ENCODE measurements at places on chromosomes 12 and 14.

- DNase-seq: no peak
Observed at GRCh38 chr12:65537978-65538377, 259.5 kb downstream of the MSRB3 start.

GRCh38 chr12:129564768-129565167 lies 339.1 kb downstream of the TMEM132D start:
- DNase-seq: no peak

DNA sequence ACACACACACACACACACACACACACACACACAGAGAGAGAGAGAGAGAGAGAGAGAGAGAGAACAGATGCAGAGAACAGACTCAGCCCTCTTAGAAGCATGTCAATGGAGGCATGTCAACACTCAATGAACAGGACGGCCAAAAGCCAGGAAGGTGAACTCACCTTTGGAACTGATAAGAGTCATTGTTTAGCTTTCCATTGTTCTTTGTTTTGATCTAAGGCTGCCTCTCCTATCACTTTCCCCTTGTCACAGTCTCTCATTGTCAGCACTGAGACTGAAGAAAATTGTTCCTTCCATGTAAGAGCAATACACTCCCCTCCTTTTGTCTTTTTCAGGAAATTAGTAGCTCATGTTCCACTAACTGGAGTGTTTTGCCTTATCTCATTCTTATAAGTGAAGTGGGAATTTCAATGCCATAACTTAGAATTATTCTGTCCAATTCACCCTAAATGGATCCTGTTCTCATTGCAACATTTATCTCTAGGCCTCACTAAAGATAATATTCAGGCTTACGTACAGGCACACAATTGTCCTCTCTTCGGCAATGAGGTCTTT lies 218.0 kb downstream of the DUSP6 start:
- DNase-seq: no peak

- no peak for DNase-seq
Observed at GRCh38 chr14:74491956-74492775, 939 bp downstream of the NPC2 start.

GRCh38 chr12:31440586-31440985 lies 114.6 kb upstream of the SINHCAF start:
- DNase-seq: no peak

DNA sequence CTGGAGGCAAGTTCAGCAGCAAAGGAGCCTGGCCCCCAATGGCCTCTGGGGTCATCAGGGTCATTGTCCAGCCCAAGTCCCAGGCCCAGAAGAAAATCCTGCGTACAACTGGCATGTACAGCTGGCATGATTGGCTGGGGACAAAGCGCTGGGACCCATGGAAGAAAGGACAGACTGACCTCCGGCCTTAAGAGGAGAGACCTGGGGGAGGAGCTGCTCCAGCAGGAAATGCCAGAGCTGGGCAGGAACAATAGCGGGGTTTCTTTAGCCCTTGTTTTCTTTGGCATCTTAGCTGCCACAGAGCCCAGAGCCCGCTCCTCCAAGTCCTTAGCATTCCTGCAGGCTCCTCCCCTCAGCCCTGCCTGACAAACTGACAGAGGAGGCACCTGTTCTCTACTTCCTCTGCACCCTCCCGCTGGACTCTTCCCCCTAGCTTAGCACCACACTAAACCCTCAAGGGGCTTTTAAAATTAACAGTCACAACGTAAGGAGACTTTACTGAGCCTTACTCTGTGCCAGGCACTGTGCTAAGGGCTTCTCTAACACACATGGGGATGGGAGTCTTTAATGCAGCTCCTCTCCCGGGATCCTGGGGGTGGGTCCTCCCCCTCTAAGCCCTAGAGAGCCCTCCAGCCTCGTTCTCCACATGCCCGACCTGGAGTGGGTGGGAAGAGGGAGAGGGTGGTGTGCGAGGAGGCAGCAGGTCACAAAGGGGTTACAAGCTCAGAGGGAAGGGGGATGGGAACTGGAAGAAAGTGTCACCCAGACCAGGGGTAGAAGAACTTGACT lies 1.8 kb upstream of the AQP5 start:
- DNase-seq: no peak

GRCh38 chr12:47787596-47788319 lies 14.7 kb downstream of the SLC48A1 start:
- DNase-seq: no peak

DNA sequence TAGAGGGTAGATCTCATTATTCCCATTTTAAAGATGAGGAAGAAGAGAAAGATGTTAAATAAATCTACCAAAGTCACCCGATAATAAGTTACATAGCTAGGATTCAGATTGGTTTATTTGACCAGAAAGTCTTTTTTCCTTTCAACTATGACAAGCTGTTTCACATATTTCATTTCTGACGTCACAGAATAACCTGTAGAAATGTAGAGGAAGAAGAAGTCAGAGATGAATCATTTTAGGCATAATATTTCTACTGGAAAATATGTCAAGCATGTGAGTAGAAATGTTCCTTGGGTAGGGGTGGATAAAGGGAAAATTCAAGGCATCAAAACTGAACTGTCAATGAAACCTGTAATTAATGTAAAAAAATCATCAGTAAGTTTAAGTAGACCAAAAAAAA lies 107.0 kb downstream of the MGST1 start:
- DNase-seq: no peak

GRCh38 chr12:131928080-131928710 lies 881 bp upstream of the PUS1 start:
- no peak for DNase-seq

- DNase-seq: no peak
Observed at GRCh38 chr14:90455100-90455571, 58.3 kb downstream of the CALM1 start.

- no peak for DNase-seq
Observed at GRCh38 chr14:35897616-35898111, 71.5 kb downstream of the BRMS1L start.

Measured in GM13976 (cell line).